ENCODE measurements at places on chromosomes 3 and 15. TPM values are rescaled to one million over a fixed set of nuclear protein-coding genes. Genes with fewer than 3 reads are reported as not detected.

Gene CLSTN2
- total RNA-seq, result 0.73 TPM

Gene STRC
- not detected for total RNA-seq

Gene SH2D7
- total RNA-seq, result not detected

Gene ZDHHC3
- total RNA-seq, result 53.2 TPM

Gene GABRR3
- not detected for total RNA-seq

Gene PP2D1
- total RNA-seq, result not detected

Gene SLC9A9
- total RNA-seq, result 5.2 TPM

Gene PATL2
- total RNA-seq, result 3.1 TPM

Gene SUSD5
- 11.7 TPM for total RNA-seq

Gene GOLGA8Q
- 0.62 TPM for total RNA-seq

Gene IMPG2
- under 0.01 TPM for total RNA-seq

Gene GOLGA8R
- 0.34 TPM for total RNA-seq

Gene COLQ
- 1.8 TPM for total RNA-seq

Gene AGBL1
- 1.1 TPM for total RNA-seq

Gene WNT5A
- 5.3 TPM for total RNA-seq

Gene MYRIP
- total RNA-seq, result 0.73 TPM

Gene CPN2
- not detected for total RNA-seq

Gene RPL14
- 281 TPM for total RNA-seq

All from melanocyte of skin (primary cell).